ENCODE measurements at places on chromosomes 16 and 17.

DNA sequence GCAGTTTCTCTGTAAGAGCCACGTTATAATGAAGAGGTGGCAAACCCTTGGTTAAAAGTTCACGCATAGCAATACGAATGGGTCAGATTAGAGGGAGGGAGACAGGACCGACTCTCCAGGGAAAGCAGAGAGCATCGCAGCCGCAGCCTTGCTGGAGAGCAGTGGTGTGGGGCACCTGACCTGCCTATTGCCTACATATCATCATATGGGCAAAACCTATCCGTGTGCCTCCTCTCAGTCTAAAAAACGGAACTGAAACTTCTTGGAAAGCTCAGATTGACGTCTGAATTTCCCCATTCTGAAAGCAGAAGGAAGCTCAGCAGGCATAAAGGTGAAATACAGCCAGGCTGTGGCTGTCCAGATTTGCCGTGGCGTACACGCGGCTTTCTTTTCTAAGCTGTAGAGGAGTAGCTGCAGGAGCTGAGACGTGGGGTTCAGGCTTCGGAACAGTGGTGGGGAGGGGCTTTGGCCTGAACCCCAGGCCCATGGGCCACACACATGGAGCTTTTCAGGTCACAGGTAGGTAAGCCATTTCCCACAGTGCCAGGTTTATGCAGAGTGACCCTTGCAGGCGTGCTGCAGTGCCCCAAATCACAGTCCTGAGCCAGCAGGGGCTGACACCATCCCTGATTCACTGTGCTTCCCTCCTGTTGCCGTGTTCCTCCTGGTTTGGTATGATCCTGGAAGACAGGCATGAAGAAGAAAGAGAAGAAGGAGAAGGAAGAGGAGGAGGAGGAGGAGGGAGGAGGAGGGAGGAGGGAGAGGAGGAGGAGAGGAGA lies 41.6 kb upstream of the TNRC6C start:
- peak; percentile 72 for DNase-seq

- DNase-seq, result no peak
These were observed 533 bp upstream of the MEFV start for GRCh38 chr16:3256866-3257465.

DNA sequence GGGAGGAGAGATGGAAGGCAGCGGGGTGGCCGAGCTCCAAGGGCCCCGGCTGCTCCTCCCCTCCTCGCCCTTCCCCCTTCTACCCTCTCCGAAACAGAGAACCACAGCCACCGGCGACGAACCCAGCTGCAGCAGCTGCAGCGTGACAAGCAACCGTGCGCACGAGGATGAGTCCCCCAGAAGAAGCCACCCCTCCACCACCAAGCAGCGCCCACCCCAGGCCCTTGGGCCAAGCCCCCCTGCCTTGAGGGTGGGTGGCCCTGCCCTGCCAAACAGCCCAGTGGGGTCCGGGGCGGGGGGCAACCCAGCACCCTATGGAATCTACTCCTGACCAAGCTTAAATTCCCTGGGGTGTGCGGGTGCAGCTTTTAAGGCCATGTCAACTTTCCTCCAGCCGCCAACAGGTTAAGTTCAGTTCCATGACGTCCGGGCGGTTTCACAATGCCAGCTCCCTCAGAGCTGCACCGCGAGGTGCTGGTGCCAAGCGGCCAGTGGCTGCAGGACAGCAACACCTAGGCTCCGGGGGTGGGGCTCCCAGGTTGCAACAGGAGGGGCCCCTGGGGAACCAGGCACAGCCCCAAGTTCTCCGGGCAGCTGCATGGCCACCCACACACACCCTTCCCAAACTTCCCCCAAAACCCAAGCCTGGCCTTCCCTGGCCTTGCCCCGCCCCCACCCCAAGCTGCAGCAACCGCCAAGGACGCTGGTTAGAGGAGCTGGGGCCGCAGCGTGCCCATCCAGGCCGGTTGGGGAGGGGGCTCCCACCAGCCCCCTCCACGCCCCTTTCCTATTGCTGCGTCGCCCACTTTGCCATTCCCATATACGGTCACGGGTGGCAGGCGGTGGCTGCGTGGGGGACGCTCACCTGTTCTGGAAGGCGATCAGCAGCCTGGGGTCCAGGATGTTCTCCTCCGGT lies 2.0 kb downstream of the CBX4 start:
- peak; percentile 89 for DNase-seq

DNA sequence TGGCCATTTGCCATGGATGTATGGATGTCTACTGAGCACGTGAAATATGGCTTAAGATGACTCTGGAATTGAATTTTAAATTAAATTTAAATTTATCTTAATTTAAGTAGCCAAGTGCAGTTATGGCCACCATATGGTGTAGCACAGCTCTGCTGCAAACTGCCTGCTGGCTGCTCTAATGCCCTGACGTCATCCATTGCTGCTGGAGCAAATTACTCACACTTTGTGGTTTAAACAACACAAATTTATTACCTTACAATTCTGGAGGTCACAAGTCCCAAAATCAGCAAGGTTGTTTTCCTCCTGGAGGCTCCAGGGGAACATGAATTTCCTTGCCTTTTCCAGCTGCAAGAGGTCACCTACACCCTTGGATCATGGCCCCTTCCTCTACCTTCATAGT lies 679.3 kb upstream of the EEF2KMT start:
- no peak for DNase-seq

- no peak for DNase-seq
These were observed 11.3 kb upstream of the NLK start for GRCh38 chr17:28031174-28031573.

GRCh38 chr16:80993307-80993706 lies 13.4 kb downstream of the CMC2 start:
- DNase-seq, result no peak

GRCh38 chr17:49468811-49469385 lies 26.2 kb upstream of the NGFR start:
- DNase-seq, result no peak

- DNase-seq, result no peak
These were observed 95.9 kb downstream of the RPTOR start for GRCh38 chr17:80640366-80641084.

DNA sequence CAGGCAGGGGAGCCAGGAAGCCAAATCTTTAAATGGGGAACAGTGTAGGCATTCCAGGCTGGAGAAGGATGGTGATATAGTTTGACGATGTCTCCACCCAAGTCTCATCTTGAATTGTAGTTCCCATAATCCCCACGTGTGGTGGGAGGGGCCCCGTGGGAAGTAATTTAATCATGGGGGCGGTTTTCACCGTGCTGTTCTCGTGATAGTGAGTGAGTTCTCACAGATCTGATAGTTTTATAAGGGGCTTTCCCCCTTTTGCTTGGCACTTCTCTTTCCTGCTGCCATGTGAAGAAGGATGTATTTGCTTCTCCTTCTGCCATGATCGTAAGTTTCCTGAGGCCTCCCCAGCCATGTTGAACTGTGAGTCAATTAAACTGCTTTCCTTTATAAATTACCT lies 28.8 kb downstream of the GINS3 start:
- no peak for DNase-seq

DNA sequence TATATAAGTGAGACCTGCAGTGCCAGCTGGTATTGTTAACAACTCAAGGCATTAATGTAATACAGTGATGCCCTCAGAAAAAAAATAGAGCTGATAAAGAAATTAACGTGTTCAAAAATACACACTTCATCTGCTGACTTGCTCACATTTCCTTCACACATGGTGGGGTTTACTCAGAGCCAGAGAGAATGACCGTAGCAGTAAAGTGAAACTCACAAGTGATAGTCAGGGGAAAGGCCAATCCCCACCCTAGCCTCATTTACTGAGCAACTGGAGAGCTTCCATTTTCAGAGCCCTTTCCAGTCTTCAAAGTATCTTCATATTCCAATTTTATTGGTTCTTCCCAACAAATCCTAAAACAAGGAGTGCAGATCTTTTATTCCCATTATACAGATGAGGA lies 74.0 kb upstream of the HLF start:
- no peak for DNase-seq
